AG04449 (cell line): ENCODE measurements at places on chromosomes 12 and 14.

DNA sequence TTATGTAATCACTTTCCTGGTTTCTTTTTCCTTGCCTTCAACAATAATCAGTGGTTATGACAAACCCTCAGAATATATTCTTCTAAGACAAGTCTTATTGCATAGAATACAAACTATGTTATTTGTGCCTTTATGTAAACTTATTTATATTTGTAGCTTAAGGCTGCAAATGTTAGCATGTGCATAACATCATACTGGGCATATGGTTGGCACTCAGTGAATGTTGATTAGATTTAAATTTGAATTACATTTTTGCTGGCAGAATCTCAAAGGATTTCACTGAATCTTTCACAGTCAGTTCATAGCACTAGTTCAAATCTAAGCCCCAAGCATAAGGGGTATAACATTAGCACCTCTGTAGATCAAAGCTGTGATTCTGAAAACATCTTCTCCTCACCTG is 113.2 kb upstream of the AEBP2 start:
- no peak for DNase-seq

DNA sequence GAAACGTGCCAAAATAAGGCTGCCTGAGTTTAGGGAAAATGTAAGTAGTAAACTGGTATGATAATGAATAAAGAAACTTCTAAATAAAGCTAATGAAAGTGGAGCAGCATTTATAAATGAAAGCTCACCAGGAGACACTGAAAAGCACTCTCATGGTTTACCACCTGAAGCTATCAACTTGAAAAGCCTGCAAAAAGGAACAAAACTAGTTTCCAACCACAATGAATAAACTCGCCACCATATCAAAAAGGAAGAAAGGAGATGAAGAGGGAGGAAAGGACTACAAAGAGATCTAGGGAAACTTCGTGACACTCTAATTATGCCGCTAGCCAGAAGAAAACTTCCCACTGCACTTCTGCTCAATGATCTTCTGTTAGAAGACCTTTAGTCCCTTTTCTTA is 66.7 kb downstream of the MED13L start:
- DNase-seq, result no peak

DNA sequence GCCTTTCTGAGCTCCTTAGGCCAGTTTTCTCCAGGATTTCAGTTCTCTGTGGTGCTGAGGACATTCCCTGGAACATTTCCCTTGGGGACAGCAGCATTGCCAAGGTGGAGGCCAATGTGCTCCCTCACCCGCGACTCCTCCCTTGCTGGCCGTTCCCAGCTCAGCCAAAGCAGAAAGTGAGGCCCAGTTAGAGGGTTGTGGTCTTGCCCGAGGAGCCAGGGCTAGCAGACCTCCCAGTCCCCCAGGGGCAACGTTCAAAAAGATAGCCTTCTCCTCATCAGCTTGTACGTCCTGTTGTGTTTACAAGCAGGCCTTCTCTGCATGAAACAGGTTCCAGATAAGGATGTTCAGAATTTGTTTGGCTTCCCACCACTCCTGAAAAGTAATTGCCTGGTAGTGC is 78.4 kb downstream of the SSPN start:
- no peak for DNase-seq

DNA sequence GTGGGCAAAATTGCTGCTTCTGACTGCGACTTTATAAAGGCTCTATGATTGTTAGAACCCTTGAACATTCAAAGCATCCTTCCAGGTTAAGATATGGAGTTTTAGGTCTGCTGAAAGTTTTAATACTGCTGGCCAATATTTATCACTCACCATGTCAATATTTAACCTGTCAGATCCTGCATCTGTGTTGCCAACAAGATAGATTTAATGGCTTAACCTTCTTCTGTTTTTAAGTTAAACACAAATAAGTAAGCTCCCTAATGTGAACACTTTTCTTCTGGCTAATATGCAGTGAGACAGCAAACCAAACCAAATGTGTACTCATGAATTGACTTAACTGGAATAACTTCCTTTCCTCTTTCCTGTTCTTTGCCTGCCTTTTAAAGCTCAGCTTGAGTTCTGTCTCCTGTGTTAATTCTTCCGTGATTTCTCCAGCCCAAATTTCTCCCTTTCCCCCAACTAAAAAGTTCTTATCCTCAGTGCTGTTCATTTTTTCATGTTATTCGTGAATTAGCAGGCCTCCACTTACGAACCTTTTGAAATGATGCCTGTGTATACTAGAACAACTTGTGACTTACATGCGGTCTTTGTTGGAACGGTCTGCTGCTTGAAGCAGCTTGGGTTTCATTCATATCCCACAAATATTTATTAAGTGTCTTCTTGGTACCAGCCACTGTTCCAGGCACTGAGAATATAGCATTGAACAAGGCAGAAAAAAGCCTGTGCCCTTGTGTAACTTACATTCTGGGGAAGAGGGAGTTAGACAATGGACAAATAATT is 9.1 kb downstream of the FBXW8 start:
- no peak for DNase-seq

GRCh38 chr14:73953731-73954130 is 3.6 kb downstream of the COQ6 start:
- no peak for DNase-seq

- no peak for DNase-seq
Measured at GRCh38 chr14:83470466-83470865, 1936.8 kb upstream of the SEL1L start.

DNA sequence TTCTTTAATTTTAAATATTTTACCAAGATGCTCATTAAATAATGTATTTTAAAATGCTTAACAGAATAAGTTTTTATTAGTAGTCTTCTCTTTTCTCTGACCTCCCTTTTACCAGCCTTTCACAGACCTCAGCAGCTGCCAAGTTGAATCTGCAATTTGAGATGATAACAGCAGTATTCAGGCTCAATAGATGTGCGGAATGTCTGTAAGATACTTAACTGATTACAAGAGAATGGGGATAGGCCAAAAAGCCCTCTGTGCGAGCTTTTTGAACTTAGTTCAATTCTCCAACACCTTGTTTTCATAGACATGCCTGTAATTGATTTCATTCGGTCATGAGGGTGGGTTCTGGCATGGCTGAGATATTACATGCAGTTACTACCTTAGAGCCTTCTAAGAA is 277.2 kb downstream of the TMTC2 start:
- no peak for DNase-seq

- DNase-seq, result no peak
Measured at GRCh38 chr14:68756000-68756481, 36.8 kb downstream of the ZFP36L1 start.

DNA sequence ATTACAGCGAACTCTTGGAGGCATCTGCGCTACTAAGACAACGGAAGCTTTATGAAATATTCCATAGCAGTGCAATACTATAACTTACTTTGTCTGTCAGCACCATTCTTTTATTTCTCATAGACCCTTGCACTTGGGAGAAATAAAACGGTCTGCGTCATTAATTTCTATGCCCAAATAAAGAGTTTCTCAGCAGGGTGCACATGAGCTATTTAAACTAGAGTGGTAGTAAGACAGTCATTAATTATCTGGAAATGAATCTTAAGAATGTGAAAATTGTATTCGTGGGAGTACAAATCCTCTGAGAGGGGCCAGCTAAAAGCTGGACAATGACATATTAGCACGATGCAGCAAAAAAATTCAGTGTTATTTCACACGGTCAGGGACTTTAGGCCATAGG is 903.4 kb upstream of the FOXG1 start:
- DNase-seq, result no peak

GRCh38 chr14:68607867-68608573 is 184.8 kb downstream of the ZFP36L1 start:
- DNase-seq, result no peak

- no peak for DNase-seq
Measured at GRCh38 chr12:123608182-123608581, 6.3 kb downstream of the DDX55 start.

DNA sequence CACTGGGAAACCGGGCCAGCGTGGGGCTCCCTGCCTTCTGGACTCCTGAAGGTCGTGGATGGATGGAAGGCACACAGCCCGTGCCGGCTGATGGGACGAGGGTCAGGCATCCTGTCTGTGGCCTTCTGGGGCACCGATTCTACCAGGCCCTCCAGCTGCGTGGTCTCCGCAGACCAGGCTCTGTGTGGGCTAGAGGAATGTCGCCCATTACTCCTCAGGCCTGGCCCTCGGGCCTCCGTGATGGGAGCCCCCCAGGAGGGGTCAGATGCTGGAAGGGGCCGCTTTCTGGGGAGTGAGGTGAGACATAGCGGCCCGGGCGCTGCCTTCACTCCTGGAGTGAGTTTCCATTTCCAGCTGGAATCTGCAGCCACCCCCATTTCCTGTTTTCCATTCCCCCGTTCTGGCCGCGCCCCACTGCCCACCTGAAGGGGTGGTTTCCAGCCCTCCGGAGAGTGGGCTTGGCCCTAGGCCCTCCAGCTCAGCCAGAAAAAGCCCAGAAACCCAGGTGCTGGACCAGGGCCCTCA is 26.9 kb downstream of the HIP1R start:
- DNase-seq, result no peak

GRCh38 chr14:64119500-64119899 is 174.7 kb downstream of the ESR2 start:
- DNase-seq, result no peak

GRCh38 chr12:132560614-132561426 is 49.6 kb downstream of the LRCOL1 start:
- DNase-seq, result no peak

DNA sequence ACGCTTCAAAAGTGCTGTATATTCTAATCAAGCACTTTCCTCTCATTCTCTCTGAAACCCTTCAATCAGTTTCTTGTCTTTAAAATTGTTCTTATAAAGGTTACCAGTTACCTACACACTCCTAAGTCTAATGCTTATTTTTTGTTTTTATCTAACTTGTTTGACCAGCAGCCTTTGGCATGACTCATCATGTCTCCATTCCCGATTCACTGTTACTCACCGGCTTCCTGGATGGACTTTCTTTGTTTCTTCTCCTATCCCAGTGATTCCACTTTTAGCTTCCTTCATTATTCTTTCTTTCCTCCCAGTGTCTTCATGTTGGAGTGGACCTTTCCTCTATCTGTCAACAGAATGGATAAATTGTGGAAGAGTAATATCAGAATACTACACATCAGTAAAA is 368.6 kb upstream of the CCDC196 start:
- DNase-seq, result peak; percentile 5

DNA sequence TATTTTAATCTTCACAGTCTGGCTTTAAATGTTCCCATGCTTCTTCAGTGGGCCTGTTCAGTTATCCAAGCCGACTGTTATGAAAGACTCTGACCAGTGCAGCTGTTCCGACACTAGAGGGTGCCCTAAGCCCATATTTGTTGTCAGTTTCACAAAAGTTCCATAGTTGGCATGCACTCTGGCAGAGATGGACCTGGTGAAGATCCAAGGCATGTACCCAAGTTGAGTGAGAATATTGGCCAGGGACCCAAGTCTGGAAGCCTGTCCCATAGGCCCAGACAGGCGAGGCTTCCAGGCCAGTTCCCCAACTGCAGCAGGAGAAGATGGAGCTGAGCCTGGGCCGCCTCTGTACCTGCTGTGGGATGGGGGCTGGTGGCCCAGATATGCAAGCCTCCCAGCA is 27.4 kb upstream of the GUCY2C start:
- DNase-seq, result no peak

DNA sequence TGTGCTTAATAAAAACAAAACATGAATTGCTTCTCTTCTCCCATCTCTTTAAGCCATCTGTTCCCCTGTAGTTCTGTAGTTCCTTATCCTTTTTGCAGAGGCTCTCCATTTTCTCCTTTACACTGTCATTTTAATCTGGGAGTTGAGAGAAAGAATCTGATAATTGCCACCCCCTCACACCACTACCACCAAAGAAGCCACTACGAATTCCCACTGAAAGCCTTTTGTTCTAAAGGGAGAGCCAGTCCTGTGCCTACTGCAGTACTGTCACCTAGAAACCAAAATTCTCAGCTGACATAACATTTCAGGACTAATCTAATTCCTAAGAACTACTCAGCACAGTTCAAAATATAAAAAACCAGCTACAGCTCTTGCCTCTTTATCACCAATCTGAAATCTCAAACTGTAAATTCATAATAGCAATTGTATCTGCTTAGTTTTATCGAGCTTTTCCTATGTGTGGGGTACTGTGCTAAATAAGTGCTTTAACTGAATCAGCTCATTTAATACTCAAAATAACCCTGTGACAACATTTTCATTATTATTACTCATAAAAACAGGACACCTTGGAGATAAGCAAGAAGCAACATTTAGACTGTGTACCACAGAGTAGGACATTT is 72.4 kb downstream of the SPPL3 start:
- DNase-seq, result no peak

- DNase-seq, result no peak
Measured at GRCh38 chr14:68343534-68344118, 449.2 kb downstream of the ZFP36L1 start.

- DNase-seq, result no peak
Measured at GRCh38 chr12:16581416-16581815, 24.5 kb downstream of the LMO3 start.

DNA sequence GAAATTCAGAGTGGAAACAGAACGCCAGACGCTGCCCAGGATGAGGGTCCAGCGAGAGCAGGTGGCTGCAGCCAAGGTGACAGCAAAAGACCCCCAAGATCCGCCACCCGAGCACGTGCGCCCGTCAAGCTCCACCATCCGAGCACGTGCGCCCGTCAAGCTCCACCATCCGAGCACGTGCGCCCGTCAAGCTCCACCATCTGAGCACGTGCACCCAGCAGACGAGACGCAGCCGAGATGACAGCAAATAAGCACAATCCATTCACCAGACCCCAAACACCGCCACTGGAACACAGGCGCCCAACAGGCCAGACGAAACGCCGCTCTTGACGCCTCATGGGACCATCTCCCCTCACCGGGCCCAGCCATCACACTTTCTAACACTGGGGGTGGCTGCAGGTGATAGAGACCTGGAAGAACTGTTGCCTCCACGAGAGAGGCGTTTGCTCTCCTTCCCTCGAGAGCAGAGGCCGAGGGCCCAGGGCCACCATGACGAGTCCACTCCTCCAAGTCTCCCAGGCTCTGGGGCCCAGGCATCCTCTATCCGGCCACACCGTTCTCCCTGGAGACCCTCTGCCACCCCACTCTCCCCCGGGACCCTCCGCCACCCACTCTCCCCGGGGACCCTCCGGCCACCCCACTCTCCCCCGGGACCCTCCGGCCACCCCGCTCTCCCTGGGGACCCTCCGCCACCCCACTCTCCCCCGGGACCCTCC is 62.1 kb upstream of the GALNT9 start:
- DNase-seq, result no peak
